ENCODE measurements at places on chromosomes 13 and 19. TPM values are rescaled to one million over a fixed set of nuclear protein-coding genes. Genes with fewer than 3 reads are reported as not detected.

Gene PNMA8C
- 0.13 TPM for total RNA-seq

DNA sequence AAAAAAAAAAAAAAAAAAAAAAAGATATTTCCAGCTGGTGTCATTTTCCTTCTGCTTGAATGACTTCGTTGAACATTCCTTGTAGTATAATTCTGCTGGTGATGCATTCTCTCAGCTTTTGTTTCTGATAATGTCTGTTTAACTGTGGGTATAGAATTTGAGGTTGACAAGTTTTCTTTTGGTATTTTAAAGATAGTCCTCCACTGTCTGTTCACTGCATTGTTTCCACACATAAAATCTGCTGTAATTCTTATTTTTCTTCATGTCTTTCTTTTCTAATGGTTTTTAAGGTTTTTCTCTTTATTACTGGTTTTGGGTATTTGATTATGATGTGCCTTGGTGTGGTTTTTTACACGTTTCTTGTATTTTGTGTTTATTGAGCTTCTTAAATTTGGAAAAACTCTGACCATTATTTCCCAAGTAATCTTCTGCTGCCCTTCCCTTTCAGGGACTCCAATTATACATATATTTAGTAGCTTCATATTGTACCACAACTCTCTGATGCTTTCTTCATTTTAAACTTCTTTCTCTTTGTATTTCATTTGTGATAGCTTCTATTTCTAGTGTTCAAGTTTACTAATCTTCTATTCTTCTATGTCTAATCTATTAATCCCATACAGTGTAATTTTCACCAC lies 6.3 kb downstream of the EEF1AKMT1 start:
- no peak for DNase-seq

Gene SLC7A10
- not detected for total RNA-seq

Gene ZNF99
- under 0.01 TPM for total RNA-seq

DNA sequence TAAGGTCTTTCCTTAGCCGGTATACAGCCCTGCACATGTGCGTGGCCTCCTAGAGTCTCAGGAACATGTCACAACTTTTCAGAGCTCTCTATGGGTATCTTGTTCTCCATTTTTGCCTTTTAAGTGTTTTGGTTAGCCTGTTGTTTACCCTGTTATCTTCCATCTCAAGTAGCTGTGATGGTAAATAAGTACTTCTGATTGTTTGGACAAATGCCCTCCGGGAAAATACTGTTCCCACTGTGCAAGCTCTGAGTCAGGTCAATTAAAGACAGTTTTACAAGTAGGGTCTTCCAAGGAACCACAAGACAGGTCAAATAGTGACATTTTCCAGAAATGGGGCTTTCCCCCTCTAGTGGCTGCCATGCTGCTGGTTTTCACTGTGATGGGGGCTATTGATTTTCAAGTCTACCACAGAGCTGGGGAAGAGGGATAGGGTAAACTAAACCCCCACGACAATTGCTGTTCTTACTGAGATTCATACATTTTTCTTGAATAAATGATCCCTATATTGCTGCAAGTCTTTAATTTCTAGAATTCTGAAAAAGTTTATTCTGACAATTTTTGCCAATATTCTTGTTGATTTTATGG lies 109.5 kb downstream of the TM9SF2 start:
- no peak for DNase-seq

DNA sequence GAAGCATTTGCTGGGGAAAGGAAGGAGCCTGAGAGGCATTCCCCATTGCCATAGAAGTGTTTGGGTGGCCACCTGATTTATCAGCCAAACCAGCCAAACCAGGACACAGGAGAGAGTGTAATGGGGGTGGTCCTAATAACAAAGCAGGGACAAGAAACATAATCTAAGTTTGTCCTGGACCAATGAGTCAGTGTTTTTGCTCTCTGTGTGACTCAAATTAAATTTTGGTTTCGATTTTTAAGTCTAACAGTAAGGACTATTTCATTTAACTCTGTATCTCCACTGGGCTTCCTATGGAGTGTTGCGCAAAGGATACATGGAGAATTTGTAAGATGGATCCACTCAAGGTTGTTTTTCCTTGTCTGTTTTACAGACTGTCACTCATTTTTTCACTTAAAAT lies 19.5 kb upstream of the TRPC4 start:
- DNase-seq, result no peak

Gene ZFP14
- 5.8 TPM for total RNA-seq

DNA sequence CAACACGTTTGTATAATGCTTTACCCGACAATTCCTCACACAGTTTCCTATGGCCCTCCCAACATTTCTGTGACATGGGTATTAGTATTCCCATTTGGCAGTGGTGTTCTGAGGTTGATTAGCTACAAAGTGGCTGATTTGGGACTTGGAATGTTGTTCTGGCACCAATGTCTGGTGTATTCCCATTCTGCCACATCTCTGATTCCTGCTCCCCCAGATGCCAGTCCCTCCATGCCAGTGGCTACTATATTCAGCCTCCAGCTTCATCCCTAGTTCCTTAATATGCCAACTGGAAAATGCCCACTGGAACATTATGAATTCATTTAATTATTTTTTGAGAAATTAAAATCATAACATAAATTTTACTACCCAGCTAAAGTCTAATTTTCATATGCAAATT lies 60.6 kb upstream of the NBEA start:
- DNase-seq, result no peak

Gene CEACAM16
- total RNA-seq, result not detected

GRCh38 chr13:102401265-102401664 lies 583 bp downstream of the FGF14 start:
- no peak for DNase-seq

GRCh38 chr13:46893798-46894560 lies 2.9 kb downstream of the HTR2A start:
- DNase-seq, result no peak

DNA sequence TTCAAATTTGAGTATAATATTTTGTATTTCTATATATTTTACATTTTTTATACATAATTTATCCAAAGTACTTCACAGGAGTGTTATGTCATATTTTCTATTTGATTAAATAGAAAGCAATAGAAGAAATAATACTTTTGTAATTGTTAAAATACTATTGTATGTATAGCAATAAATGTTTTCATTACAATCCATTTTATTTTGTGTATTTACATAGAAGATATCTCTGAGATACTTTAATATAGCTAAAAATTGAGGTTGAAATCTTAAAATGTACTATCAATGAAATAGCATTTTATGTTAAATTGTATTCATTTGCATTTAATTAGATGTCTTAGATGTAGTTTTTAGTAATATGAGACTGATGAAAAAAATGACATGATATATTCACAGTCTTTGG lies 1109.6 kb upstream of the MIR17HG start:
- no peak for DNase-seq

- DNase-seq, result no peak
Observed at GRCh38 chr13:102897371-102898138, 51.7 kb downstream of the ERCC5 start.

DNA sequence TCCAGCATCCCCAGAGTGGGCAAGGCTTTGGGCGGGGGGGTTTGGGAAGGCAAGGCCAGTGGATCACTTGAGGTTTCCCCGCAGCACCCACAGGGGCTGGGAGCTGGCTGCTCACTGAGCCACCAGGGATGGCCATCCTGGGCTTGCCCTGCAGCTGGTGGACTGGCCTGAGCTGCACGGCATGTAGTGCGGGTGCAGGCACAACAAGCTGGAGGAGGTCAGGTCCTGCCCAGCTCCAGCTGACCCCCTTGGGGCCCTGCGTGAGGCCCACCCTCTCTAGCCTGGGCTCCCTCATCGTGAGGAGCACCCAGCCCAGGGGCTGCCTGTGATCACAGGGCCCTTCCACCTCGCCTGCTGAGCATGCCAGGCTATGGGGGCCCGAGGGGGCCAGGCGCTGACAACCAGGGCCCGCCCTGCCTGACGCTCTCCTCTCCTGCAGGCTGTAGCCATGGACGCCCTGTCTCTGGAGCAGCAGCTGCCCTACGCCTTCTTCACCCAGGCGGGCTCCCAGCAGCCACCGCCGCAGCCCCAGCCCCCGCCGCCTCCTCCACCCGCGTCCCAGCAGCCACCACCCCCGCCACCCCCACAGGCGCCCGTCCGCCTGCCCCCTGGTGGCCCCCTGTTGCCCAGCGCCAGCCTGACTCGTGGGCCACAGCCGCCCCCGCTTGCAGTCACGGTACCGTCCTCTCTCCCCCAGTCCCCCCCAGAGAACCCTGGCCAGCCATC lies 22.9 kb downstream of the COMP start:
- no peak for DNase-seq

DNA sequence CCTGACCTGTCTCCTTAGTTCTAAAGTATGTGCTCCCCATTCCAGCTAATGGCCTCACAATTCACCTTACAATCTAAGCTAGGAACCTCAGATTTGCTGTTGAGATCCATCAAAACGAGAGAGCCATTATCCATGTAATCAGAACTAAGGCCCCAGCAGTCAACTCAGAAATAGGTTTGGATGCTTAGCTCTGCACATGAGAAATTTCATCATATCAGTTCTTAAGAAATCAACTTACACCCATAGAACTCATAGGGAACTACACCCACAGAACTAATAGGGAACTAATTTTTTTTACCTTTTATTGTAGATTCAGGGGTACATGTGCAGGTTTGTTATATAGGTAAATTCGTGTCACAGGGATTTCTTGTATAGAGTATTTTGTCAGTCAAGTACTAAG lies 28.7 kb downstream of the CYSLTR2 start:
- no peak for DNase-seq

DNA sequence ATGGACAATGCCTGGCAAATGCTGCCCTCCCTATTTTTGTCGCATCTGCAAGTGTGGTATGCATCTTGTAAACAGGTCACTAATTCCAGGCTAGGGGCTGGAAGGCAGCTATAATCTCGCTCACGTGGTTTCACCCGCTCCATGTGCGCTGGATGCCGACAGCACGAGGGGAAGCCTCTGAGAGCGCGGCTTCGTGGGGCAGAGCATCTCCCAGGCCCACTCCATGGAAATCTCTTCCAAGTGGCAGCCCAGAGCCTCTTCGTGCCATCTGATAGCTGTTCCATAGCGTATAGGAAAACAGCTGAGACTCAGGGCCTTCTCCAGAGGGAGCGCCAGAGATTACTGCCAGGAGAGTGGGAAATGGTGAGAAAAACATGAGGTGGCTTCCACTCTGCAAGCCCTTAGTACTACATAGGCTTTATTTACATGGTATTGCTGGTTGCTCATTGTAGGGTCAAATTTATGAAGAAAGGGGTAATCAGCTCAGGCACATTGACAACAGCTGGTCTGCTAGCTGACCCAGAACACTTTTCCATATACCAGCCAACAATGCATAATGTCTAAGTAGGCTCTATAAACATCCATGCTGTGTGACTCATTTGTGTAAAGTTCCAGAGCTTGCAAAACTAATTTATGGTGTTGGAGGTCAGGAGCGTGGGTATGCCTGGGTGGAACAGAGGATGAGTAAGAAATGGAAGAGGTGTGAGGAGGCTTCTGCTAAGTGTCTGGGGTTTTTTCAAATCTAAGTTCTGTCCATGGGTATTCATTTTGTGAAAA lies 165.2 kb downstream of the SHISA2 start:
- no peak for DNase-seq

DNA sequence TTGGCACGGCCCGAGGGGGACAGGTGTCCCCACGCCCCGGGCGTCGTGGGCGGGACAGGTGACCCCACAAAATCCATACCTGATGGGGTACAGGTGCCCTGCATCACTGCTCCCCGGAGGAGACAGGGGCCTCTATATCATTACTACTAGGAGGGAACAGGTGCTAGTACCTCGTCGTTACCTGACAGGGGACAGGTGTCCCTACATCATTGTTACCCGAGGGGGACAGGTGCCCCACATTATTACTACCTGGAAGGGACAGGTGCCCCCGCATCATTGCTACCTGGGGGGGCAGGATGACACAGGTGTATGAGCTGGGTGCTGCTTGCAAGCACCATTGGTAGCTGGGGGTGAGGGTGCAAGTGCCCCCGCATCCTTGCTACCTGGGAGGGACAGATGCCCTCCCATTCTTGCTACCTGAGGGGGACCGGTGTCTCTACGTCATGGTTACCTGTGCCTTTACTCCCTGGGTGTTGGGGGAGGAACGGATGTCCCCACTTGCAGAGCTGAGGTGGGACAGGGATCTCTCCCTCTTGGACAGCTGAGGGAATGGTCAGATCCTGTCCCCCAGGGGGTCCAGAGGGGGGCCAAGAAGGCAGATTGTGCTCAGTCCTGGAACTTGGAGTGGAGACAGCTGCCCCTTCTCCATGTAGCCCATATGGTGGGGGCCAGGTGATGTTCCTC lies 620 bp downstream of the CRTC1 start:
- DNase-seq, result no peak

Gene CAPS
- 15.4 TPM for total RNA-seq

Gene FLT1
- total RNA-seq, result 46.2 TPM

Gene FXYD1
- total RNA-seq, result 44.4 TPM

DNA sequence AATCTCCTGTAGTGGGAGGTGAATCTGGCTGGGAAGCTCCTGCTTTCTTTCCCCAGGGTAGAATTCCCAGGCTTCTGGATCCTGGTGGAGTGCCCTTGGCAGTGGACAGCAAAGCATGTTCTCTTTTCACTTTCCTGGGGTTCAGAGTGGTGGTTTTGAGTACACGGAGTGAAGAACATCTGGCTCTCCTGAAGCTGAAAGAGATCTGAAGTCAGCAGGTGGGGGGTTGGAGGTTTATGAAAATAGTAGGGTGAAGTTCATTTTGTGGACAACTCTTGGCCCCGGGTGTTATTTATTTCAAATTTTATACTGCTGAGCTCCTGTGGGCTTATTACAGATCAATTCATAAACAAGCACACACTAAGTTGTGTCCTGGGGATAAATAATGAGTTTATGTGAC lies 497.3 kb downstream of the KLF5 start:
- no peak for DNase-seq

- no peak for DNase-seq
Observed at GRCh38 chr19:5068233-5069072, 99.5 kb downstream of the KDM4B start.

DNA sequence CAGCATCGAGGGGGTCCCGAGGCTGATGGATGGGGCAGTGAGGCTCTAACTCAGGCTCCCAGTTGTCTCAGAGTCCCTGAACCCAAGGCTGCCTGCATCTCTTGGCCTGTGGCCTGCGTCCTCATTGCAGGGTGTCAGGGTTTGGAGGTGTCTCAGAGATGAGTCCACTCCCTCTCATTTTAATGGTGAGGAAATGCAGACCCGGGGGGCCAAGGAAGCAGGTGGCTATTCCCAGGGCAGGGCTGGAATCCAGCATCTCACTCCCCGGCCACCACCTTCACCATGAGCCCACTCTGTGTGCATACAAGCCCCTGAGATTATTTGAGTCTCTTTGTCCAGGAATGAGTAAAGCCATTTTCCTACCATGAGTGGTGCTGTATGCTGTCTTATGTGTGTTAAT lies 21.4 kb downstream of the TEX29 start:
- DNase-seq, result peak; percentile 86

Gene ONECUT3
- total RNA-seq, result not detected

- DNase-seq, result no peak
Observed at GRCh38 chr13:32491028-32491427, 47.6 kb downstream of the N4BP2L2 start.
